Activated CD8-positive, alpha-beta memory T cell treated with anti-CD3 and anti-CD28 coated beads, Interleukin-2, amount 50 U/mL, for 4 hours (primary cell): ENCODE measurements at places on chromosomes 2 and 18.

DNA sequence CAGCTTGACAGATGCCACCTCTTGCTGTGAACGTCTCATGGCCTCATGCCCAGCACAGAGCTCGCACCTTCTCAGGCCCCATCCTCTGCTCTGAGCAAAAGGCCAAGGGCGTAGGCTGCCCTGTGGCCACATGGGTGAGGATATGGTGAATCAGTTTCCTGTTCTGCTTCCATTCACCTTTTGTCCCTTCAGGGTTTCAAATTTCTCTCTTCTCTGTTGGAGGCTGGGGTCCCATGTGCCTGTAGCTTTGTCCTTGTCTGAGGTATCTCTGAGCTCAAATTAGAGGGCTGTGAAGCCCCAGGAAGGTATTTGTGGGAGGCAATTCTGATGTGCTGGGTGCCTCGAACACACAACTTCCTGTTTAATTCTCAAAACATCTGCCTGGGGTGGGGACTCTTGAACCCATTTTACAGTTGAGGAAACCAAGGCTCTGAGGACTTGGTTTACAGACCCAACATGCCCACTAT lies 29.0 kb downstream of the ZAP70 start:
- peak; percentile 11 for DNase-seq

- no peak for DNase-seq
Measured at GRCh38 chr2:179571721-179572120, 289.7 kb downstream of the ZNF385B start.

DNA sequence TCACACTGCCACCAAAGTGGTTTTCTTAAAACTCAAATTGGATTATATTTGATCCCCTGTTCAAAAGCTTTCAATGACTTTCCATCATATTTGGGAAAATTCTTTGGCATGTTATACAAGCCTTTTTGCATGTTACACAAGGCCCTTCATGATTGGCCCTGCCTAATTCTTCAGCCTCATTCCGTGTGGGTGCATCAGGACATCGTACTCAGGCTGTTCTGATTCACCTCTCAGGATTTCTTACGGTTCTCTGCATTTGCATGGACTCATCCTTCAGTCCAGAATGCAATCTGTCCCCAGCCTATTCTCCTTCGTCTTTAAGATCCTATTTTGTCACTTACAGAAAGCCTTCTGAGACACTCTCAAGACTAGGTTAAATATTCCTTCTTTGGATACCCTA lies 107.8 kb downstream of the LYPD1 start:
- DNase-seq, result no peak

DNA sequence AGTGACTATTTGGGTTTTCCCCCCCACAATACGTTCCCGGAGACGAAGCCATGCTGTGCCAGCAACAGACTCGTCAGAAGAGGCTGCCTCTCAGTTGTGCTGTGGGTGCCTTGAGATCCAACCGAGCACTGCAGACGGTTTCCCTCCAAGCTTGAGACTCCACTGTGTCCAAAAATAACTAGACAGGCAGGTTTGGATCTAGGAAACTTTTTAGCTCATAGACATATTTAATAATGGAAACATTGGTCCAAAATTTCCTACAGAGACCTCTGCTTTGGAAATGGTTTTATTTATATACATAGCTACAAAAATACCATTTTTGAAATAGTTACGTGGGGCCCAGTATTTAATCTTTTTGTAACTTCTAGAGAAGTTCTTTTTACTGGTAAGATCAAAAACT lies 63.1 kb upstream of the SPATS2L start:
- DNase-seq, result no peak

- no peak for DNase-seq
Measured at GRCh38 chr2:207160115-207160514, 5.6 kb downstream of the KLF7 start.

DNA sequence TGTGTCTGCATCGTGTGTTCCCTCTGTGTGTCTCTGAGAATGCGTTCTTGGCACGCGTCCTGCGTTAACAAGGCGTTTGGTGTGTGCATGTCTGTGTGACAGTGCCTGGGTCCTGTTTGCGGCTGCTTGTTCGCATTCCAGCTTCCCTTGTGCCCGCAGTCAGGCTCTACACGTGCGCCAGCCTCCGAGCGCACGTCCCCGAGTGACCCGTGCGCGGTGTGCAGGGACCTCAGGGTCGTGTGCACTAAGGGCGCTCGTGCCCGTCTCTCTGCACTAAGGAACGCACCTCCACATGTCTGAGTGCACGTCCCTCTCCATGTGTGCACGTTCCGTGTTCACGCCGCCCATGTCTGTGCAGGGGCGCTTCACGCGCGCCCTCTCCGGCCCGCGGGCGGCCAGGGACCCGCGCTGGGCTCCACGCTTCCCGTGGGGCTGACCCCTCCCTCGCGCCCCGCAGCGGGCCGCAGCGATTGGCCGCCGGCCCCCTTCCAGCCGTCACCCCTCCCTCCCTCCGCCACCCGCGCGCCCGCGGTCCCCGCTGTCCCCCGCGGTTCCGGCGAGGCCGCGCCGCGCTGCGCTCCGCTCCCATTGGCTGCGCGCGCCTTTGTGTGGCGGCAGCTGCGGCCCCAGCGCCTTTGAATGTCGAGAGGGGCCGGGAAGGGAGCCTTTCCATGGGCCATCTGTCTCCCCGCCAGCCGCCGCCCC lies 229.4 kb downstream of the HAUS1 start:
- no peak for DNase-seq

DNA sequence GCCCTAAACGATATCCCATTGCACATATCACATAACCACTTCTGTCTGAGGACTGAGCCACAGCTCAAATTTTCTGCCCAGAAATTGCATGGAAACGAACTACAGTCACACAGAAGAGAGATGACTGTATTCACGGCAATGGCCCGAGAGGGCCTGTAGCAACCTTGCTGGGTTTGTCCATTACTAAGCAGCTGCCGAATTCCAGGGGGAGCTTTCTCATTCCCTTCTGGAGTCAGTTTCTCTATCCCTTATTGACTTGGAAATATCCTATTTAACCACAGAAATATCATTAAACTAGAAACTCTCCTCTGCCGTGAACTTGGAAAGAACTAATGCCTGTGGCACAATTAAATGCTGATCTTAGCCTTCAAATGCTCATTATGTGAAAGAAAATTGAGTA lies 183.9 kb downstream of the DNER start:
- DNase-seq, result no peak

- DNase-seq, result no peak
Measured at GRCh38 chr2:182299632-182300031, 127.2 kb downstream of the PDE1A start.

DNA sequence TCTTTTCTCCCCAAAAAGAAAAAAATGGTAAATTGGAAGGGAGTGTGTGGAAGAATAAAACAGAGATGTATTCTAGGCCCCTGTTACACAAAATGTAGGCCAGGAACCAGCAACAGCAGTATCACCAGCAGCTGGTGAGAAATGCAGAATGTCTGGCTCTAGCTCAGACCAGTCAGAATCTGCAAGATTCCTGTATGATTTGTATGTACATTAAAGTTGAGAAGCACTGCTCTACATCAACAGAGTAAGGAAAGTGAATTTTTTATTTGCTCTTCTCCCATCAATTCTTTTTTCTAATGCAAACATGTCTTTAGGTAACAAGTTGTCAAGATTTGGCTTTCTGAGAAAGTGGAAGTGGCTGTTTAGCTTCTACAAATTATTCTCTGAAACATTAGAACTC lies 235.4 kb upstream of the FANCL start:
- DNase-seq, result no peak

DNA sequence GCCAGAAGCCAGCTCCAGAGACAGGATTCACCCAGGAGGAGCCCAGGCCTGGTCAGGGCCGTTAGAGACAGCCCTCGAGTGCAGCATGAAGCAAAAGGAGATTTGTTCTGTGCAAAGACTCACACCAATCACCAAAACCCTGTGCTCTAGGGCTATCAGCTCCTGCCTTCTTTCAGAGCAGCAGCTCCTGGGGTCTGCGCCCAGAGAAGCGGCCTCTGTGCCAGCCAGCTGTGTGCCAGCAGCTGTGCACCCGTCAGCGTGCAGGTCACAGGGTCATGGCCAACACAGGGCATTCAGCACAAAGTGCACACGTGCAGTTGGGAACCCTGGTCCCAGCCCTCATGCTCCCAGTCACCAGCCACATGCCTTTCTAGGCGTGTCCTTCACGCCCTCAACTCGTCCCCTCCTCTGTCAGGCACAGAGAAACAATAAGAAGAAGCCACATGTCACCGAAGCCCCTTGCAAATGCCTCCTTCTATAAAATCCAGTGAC lies 49.3 kb downstream of the ZNF516 start:
- DNase-seq, result no peak

DNA sequence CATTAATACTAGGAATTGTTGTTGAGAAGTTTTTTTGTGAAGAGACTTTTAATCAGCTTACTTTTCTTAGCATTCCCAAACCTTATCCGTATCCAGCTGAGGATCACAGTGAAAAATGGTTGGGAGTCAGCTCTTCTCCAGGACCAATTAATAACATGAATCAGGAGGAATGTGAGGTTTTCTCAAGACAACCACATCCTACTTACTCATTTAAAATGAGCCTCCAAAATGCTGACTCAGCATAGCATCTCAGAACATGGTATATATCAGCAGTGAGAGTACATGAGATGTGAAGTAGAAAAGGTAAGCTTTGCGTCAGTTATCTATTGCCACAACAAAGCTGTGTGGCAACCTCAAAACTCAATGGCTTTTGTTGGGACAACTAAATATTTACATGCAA lies 140.3 kb downstream of the NRP2 start:
- DNase-seq, result no peak

DNA sequence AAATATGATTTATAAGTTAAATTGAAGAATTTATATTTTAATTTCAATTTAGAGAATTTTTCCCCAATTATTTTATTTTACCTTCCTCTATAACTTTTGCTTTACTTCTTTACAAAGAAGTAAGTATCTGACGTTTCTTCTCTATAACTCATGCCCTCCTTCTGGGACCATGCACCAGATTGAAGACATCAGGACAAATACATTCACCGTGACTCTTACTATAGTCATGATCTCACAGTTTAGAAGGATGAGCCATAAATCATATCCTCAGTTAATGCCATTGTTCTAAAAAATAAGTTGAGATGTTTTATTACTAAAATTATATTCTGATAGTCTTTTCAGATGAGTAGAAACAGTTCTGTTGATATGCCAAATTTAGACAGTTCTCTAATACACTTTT lies 279.3 kb downstream of the TMX3 start:
- DNase-seq, result no peak
